Osteocyte (in vitro differentiated cells): ENCODE measurements at places on chromosomes 2 and 18. TPM values are rescaled to one million over a fixed set of nuclear protein-coding genes. Genes with fewer than 3 reads are reported as not detected.
A peak's percentile ranks its signal among the peaks of the same experiment; 100 is the strongest.

GRCh38 chr2:126513033-126513432 is 142.9 kb upstream of the GYPC start:
- H3K4me1 ChIP-seq = peaks cover 4% of the 10 kb centered on the region
- H3K27me3 ChIP-seq = no peaks in the 10 kb centered on the region
- no peak for DNase-seq
- H3K27ac ChIP-seq = no peak overlapping the region

- H3K27ac ChIP-seq = no peak overlapping the region
- H3K4me1 ChIP-seq = peaks cover 65% of the 10 kb centered on the region
- H3K36me3 ChIP-seq = no peaks in the 10 kb centered on the region
- no peaks in the 10 kb centered on the region for H3K27me3 ChIP-seq
- H3K4me3 ChIP-seq = no peak overlapping the region
Observed at GRCh38 chr2:146131785-146132184, 1611.9 kb upstream of the ZEB2 start.

DNA sequence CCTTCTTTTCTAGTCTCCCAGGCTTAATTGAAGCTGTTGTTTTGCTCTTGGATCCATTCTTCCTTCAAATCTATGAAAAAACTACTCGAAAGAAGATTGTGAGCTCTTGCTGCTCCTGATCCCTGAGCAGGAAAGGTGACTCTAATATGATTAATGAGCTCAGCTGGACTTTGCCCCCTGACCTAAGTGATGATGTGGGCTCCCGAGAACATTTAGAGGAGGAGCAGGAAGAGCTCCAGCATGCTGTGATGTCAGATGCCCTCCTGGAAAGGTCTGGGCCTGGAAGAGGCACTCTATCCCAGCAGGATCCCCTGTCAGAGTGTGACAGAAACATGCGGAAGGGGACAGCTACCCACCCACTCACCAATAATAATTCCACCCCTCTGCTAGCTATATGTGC is 117.9 kb upstream of the PELI1 start:
- H3K27ac ChIP-seq = no peak overlapping the region
- H3K4me1 ChIP-seq = peaks cover 42% of the 10 kb centered on the region
- H3K36me3 ChIP-seq = no peaks in the 10 kb centered on the region
- H3K4me3 ChIP-seq = no peak overlapping the region
- no peaks in the 10 kb centered on the region for H3K27me3 ChIP-seq
- no peak for DNase-seq

DNA sequence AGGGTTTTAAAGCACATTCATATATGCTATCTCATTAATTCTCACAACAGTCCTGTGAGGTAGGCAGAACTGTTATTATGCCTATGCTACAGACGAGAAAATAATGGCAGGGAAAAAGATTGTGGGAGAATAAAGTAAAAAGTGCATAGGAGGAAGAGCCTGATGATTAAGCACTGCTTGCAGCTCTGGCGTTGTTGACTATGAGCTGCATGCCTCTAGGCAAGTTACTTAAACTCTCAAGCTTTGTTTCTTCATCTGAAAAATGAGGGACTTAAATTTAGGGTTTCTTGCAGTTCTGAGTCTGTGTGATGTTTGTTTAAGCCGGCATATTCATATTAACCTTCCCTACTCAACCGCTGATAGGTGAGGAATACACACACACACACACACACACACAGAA is 51.6 kb upstream of the RAPH1 start:
- no peaks in the 10 kb centered on the region for H3K36me3 ChIP-seq
- H3K4me1 ChIP-seq = peaks cover 25% of the 10 kb centered on the region
- no peak for DNase-seq
- H3K4me3 ChIP-seq = no peak overlapping the region

Gene COL5A2
- 1,873 and 1,955 TPM in 2 replicates for total RNA-seq

GRCh38 chr2:25309402-25309801 is 32.3 kb downstream of the DNMT3A start:
- H3K27me3 ChIP-seq = no peaks in the 10 kb centered on the region
- H3K4me1 ChIP-seq = peaks cover 15% of the 10 kb centered on the region
- peaks cover 9% of the 10 kb centered on the region for H3K36me3 ChIP-seq

DNA sequence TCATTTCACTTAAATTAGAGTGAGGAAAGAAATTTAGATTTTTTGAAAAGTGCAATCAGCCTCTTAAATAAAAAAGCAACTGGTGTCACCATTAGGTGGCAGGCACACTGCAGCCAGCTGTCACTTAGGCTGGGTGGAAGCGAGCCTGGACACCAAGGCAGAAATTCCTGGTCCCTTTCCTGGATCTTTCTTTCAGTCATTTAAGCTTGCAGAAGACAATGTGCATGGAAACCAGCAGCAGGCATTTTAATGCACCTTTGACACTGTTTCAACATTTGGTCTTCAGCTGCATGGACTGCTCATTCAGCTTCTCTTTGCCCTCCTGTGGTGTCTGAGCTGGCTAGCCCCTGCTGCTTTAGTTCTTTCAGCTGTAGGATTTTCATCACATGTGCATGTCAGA is 61.0 kb downstream of the AQP4 start:
- peaks cover 5% of the 10 kb centered on the region for H3K27me3 ChIP-seq
- no peak overlapping the region for H3K27ac ChIP-seq
- H3K4me1 ChIP-seq = no peaks in the 10 kb centered on the region

- H3K27ac ChIP-seq = no peak overlapping the region
- H3K4me1 ChIP-seq = peaks cover 5% of the 10 kb centered on the region
- DNase-seq = no peak
- H3K36me3 ChIP-seq = no peaks in the 10 kb centered on the region
- no peak overlapping the region for H3K4me3 ChIP-seq
Observed at GRCh38 chr2:39202639-39203369, 41.0 kb downstream of the CDKL4 start.

DNA sequence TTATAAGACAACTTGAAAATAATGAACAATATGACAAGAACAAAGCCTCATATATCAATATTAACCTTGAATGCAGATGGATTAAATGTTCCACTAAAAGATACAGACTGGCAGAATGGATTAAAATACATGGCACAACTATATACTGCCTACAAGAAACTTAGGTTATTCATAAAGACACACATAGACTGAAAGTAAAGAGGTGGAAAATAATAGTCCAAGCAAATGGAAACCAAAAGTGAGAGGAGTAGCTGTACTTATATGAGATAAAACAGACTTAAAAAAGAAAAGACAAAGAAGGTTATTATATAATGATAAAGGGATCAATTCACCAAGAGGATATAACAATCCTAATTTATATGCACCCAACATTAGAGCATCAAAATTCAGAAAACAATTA is 18.2 kb downstream of the LMAN1 start:
- no peak overlapping the region for H3K27ac ChIP-seq
- DNase-seq = no peak
- H3K36me3 ChIP-seq = peaks cover 85% of the 10 kb centered on the region

Gene SGPP2
- total RNA-seq = not detected in 2 replicates

Gene VWA3B
- not detected in 2 replicates for total RNA-seq

Gene CYBRD1
- total RNA-seq = 140 and 148 TPM in 2 replicates

DNA sequence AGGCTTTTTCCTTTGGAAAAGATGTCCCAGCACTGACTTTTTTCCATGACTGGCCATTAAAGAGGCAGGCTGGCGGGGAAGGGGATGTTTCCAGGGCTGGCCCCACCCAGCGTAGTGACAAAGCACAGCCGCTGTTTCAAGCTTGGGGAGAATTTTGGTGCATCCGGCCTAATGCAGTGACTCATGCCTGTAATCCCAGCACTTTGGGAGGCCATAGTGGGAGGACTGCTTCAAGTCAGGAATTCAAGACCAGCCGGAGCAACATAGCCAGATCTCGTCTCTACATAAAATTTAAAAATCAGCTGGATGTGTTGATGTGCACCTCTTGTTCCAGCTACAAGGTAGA is 78.0 kb upstream of the SH3BP4 start:
- no peaks in the 10 kb centered on the region for H3K4me1 ChIP-seq
- H3K27ac ChIP-seq = no peak overlapping the region
- H3K4me3 ChIP-seq = no peak overlapping the region
- no peaks in the 10 kb centered on the region for H3K36me3 ChIP-seq

- H3K4me3 ChIP-seq = no peak overlapping the region
- no peaks in the 10 kb centered on the region for H3K4me1 ChIP-seq
- no peaks in the 10 kb centered on the region for H3K36me3 ChIP-seq
- H3K27me3 ChIP-seq = peaks cover 27% of the 10 kb centered on the region
- no peak for DNase-seq
- no peak overlapping the region for H3K27ac ChIP-seq
Observed at GRCh38 chr2:108106731-108107130, 120.4 kb downstream of the SLC5A7 start.

Gene DNAJC5G
- not detected in 2 replicates for total RNA-seq

Gene SLC9A4
- not detected in 2 replicates for total RNA-seq

DNA sequence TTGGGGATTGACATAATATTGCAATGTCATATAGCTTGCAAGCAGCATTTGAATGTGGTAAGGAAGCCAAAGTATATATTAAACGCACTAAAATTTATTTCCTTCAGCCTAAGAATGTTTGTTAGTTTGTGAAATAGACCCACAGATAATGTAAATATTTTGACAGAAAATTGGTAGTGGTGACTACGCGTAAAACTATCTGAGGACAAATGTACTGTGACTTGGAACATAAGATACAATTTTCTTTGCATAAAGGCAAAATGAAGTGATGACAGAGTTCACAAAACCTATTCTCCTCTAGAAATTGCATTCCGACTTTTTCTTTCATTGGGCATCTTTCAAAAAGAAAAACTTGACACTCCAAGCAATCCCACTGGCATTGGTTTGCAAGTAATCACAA is 411.1 kb upstream of the LRATD1 start:
- H3K27me3 ChIP-seq = no peaks in the 10 kb centered on the region
- no peak overlapping the region for H3K4me3 ChIP-seq
- DNase-seq = no peak
- H3K27ac ChIP-seq = no peak overlapping the region
- no peaks in the 10 kb centered on the region for H3K4me1 ChIP-seq

- H3K27me3 ChIP-seq = no peaks in the 10 kb centered on the region
- no peak overlapping the region for H3K4me3 ChIP-seq
- no peaks in the 10 kb centered on the region for H3K36me3 ChIP-seq
- no peaks in the 10 kb centered on the region for H3K4me1 ChIP-seq
- DNase-seq = no peak
Observed at GRCh38 chr2:77513191-77513590, 9.0 kb downstream of the LRRTM4 start.

Gene TCF23
- not detected in 2 replicates for total RNA-seq

- H3K4me3 ChIP-seq = no peak overlapping the region
- H3K27ac ChIP-seq = no peak overlapping the region
- H3K36me3 ChIP-seq = no peaks in the 10 kb centered on the region
- DNase-seq = no peak
- H3K4me1 ChIP-seq = no peaks in the 10 kb centered on the region
- no peaks in the 10 kb centered on the region for H3K27me3 ChIP-seq
Observed at GRCh38 chr18:73893880-73894279, 253.8 kb downstream of the FBXO15 start.

DNA sequence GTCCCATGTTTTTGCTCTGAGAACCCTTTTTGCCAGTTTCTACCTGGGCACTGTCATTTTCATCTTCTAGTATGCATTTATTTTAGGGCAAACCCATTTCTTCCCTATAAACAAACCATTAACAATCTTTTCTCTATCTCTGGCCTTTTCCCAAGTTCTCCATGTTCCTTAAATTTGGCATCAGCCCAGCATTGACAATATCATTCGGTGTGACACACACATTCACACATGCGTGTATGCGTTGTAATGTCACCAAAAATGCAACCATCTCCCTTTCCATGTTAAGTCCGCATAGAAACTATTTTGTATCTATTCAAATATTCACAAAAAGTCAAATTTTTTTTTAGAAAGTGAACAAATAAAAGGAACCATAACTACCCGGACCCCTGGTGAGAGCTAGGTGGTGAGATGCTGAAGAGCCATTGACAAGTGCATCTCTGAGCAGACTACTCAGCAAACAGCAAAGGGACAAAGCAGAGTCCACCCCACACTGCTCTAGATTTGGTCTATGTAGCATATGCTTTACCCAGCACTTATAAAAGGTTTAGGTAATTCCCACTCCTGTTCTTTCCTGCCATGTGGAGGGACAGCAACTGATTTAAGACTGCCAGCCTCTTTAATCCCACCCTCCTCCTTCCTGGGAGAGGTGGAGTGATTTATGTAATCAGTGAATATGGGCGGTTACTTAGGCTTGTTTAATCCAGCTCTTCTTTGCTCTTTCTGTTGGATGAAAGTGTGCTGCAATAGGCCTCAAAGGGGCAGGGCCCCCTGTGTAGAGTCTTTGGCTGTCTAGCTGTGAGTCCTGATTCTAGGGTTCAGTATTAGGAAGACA is 124.1 kb downstream of the METTL8 start:
- H3K36me3 ChIP-seq = peaks cover 20% of the 10 kb centered on the region
- peaks cover 2% of the 10 kb centered on the region for H3K4me1 ChIP-seq
- H3K27me3 ChIP-seq = no peaks in the 10 kb centered on the region
- no peak overlapping the region for H3K4me3 ChIP-seq
- DNase-seq = no peak

- H3K4me1 ChIP-seq = peaks cover 10% of the 10 kb centered on the region
- H3K27ac ChIP-seq = no peak overlapping the region
- H3K27me3 ChIP-seq = no peaks in the 10 kb centered on the region
- no peak for DNase-seq
Observed at GRCh38 chr2:196821195-196821594, 12.0 kb upstream of the C2orf66 start.

DNA sequence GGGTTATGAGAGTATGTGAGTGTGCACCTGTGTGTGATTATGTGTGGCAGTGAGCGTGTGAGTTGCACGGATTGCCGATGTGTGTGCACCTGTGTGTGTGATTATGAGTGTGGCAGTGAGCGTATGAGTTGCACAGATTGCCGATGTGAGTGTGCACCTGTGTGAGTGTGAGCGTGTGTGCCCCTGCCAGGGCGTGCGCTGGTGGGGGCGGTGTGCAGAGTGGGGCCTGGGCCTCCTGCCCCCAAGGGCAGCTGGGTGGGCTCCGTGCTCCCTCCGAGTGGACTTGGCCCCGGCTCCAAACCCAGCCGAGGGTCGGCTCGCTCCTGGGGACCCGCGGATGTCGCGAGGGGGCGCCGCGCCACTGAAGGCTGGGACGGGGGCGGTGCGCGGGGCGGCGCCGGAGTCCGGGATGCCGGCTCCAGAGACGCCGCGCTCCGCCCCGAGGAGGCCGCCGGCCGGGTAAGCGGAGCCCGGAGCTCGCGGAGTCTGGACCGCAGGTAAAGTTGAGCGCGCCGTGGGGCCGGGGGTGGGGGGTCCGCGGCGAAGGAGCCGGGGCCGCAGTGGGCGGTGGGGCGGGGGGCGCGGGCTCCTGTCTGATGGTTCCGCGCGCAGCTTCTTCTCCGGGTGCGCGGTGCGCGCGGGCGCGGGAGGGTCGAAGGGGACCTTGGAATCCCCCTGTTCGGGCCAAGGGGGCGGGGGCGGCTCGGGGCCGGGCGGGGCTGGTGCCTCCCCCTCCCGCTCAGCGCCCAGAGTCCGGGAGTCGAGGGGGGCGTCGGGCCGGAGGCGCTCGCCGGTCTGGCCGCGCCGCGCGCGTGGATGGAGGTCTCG is at the start of gene KCNG2:
TSS of gene KCNG2 (plus strand) at position 421 of the 828 bp plus-strand sequence. CDS start 65,730 bp downstream, outside the sequence.
- H3K27me3 ChIP-seq = peaks cover 37% of the 10 kb centered on the region
- H3K4me3 ChIP-seq = peak within 1 kb of the TSS; percentile 60
- H3K36me3 ChIP-seq = no peaks in the 10 kb centered on the region
- no peak within 1 kb of the TSS for H3K27ac ChIP-seq

Gene IL36G
- total RNA-seq = not detected in 2 replicates
